SK-N-MC (cell line): ENCODE measurements at places on chromosomes 2 and 18.

DNA sequence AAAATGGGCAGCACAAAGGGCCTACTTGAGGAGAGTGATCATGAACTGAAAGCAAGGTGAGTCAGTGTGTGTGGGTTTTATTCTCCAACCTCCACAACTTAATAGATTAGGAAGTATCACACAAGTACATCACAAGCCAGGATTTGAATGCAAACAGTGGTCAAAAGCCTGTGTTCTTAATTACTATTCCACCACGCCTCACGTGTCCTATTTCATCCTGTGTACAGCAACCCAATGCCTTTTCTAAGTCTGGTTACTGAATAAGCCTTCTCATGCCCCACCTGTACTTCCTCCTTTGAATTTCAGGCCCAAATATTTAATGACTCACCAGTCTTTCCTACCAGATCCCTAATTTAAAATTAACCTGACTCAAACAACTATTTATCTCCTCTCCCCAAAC, 755.7 kb upstream of the SLC8A1 start:
- DNase-seq: no peak

DNA sequence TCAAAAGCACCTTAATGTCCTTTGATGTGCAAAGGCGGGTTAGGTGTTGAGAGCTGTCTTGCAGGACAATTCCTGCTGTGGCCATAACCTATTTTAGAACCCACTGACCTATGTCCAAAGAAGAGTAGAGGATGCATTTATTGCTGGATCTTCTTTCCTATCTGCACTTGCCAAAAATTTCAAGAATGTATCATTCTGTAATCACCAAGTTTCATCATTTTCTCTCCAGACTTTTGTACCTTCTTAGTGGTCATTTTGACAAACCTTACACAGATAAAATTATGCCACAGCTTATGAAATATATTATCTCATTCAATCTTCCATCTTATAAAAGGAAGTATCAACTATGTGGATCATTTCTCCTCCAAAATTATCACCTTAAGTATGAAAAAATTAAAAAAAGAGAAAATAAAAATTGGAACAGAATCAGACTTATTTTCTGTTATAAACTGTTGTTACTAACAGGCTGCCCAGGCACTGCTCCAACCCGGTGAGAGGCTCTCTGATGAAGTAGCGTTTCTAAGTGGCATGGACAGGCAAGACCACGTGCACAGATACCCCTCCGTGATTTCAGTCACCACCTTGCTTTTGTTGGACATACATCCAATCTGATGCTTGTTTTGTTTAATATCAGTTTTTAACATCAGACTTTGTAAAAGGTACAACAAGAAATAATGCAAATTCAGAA, 559.9 kb upstream of the ID2 start:
- no peak for DNase-seq

DNA sequence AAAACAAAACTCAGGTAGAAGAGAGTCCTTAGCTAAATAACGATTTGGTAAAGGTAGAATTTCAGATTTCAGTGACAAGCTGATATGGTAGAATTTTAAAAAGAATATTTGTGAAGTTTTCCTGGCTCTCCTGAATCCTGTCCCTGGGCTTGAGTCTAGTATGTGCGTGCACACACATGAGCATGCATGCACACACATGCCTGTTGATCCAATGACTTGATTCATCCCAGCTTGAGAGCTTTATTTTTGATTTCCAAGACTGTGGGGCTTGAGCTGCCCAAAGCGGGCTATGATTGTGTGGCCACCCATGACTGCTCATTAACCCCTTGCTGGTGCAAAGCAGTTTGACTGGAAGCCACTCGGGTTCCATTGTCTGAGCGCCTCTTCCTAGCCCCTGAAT, 9.0 kb downstream of the LIPG start:
- DNase-seq: no peak

DNA sequence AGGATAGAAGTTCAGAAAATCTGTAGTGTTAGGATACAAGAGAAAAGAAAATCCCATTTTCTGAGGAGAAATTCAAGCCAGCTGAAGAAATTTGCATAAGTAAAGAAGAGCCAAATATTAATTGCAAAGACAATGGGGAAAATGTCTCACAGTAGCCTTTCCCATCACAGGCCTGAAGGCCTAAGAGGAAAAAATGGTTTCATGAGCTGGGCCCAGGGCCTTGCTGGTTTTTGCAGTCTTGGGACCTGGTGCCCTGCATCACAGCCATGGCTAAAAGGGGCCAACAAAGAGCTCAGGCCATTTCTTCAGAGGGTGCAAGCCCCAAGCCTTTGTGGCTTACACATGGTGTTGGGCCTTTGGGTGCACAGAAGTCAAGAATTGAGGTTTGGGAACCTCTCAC, 413.6 kb upstream of the CYRIA start:
- no peak for DNase-seq

DNA sequence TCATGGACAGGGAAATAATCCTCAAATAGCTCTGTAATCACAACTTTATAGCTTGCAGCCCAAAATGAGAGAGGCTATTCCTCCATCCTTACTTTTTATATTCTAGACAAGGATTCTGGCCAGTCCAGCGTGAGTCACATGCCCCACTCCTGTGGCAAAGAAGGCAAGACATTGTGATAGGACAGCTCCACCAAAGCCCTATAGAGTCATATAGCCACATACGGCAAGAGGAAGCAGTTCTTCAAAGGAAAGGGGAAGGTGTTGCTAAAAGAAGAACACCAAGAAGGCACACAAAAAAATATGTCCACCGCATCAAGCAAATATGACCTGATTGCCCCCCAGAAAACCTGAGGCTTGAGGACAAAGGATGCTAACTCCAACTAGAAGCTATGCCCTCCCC, 3.4 kb upstream of the GFPT1 start:
- no peak for DNase-seq

- no peak for DNase-seq
Measured at GRCh38 chr2:6905668-6906067, 11.5 kb upstream of the RNF144A start.

GRCh38 chr2:25308599-25308998, 33.1 kb downstream of the DNMT3A start:
- DNase-seq: no peak

- DNase-seq: no peak
Measured at GRCh38 chr2:154391051-154391450, 307.4 kb upstream of the KCNJ3 start.

DNA sequence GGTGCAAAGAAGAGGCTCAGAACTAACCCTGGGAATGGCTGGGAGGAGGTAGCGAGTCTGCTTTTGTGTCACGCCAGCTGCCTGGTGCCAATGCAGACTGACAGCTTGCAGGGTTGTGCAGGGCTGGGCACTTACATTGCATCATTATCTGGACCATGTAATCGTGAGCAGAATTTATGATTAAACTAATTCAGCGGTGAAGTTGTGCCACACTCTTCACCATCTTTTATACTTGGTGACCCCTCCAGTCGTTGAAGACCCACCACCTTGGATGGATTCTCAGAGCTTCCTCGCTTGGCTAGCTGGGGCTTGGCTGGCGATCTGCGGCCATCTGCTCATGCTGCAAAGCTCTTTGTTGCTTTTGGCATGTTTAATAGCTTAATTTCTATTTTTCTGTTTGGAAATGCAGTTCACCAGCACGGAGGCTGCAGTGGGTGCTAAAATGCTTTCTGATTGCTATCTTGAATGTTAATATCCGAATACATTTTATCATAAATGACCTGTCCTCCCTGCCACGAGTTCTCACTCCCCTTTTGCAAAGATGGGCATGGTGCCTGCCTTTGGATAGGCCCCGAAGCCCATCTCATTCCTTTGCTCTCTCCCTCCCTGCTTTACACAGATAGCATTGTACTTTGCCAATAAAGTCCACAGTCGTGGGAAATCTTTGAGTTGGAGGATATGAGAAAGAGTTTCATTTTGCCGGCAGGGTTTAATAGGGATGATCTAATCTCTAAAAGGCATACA, 188.2 kb downstream of the PRKCE start:
- DNase-seq: no peak

DNA sequence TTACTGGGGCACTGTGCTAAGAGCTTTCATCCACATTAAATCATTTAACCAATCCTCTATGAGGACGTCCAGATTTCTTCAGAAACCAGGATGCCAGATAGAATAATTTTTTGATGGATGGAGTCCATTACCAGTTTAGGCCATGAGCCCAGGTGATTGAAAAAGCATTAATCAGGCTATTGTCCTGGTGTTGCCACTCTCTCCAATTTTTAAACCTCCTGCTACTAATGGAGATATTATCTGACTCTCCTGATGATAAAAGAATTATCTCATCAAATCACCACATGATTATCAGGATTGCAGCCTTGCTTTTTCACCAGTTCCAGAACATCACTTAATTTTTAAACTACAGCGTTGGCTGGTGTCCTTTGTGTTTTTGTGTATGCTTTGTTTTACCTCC, 402.2 kb downstream of the CLIP4 start:
- DNase-seq: no peak

DNA sequence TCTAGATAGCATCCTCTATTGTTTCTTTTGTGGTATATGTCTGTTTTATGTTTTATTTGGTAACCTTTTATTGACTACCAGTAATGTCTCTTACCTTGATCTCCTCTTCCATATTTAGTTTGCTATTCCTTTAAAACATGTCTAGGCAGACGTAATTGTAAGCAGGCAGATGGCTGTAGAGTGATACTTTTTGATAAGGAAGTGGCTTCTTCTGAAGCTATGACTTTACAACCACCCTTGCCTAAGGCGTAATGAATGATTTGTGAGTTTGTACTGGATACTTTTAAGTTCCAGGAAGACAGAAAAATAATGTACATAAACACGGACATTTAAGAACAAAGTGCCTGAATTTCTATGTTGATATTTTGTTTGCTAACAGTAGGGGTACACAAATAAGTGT, 85.6 kb downstream of the ZNF804A start:
- no peak for DNase-seq

- DNase-seq: no peak
Measured at GRCh38 chr2:181036445-181036844, 56.0 kb downstream of the UBE2E3 start.

DNA sequence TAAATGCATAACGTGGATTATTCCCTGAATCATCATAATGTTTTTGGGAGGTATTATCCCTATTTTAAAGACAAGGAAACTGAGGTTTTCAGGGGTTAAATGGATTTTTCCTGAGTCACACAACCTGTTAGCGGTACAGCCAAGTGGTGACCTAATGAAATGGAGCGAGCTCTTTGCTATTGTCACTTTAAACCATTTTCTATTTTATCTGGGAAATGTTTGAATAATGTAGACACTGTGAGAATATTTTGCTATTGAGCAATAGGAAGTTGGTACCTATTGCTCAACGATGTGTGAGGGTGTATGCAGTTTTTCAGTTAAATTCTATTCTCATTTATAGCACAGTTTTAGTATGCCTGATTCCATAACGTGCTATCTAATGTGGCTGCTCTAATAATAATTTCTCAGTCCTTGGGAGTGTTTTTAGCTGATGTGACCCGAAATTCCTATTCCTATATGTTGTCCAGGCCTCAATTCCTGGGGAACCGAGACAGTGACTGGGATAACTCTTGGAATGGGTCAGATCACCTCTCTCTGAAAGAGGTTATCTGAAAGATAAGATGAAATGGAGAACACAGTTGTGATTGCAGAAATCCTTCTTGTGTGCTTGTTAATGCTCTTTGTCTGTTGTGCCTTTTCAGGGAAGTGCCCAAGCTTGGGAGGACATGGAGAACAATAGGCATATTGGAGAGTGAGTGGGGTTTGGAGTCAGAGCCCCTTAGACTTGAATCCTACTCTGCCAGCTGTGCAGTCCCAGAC, 38.4 kb downstream of the ABCB11 start:
- DNase-seq: no peak

DNA sequence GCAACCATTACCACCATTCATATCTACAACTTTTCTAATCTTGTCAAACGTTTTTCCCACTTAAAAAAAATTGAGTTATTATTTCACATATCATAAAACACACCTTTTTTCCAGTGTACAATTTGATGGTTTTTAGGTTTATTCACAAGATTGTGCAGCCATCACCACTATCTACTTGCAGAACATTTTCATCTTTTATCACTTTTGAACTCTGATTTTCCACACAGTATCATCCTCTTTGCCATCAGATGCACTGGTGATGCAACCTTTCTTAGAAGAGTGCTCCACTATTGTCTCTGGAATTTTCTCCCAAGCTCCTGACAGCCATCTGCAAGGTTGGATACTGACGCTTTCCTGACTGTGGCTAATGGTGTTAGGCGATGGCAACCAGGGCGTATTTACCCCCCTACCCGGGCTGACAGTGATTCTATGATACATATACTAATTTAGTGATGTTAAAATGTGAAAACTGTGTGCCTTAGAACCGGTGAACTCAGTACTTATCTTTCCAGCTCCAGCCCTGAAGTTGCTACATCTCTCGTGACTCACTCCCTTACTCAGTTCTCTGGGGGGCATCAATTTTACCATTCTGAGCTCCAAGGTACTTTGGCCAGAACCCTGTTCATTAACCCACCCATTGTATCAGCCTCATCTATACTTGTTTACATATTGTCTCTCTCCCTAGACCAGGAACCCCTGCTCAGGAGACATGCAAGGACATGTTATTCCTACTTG, 105.4 kb upstream of the SPRED2 start:
- DNase-seq: no peak

DNA sequence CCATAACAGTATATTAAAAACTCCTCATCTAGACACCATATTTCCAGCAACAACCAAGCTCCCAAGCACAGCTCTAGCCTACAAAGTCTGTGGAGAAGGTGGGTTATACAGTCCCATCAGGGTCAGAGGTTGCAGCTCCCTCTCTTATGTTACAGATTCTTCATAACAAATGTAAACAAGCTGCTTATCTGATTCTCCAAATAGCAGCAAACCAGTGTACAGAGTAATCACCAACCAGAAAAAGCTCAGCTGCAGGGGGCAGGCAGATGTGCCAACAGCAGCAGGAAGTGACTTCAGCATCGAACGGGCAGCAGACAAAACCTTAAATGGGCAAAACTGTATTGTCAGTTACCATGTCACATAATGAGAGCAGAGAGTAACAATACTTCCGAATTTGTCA, 52.9 kb upstream of the NABP1 start:
- no peak for DNase-seq

GRCh38 chr2:74741629-74742028, 87.6 kb downstream of the SEMA4F start:
- no peak for DNase-seq
